Myocyte (in vitro differentiated cells): ENCODE measurements at places on chromosomes 7 and 10. TPM values are rescaled to one million over a fixed set of nuclear protein-coding genes. Genes with fewer than 3 reads are reported as not detected.

DNA sequence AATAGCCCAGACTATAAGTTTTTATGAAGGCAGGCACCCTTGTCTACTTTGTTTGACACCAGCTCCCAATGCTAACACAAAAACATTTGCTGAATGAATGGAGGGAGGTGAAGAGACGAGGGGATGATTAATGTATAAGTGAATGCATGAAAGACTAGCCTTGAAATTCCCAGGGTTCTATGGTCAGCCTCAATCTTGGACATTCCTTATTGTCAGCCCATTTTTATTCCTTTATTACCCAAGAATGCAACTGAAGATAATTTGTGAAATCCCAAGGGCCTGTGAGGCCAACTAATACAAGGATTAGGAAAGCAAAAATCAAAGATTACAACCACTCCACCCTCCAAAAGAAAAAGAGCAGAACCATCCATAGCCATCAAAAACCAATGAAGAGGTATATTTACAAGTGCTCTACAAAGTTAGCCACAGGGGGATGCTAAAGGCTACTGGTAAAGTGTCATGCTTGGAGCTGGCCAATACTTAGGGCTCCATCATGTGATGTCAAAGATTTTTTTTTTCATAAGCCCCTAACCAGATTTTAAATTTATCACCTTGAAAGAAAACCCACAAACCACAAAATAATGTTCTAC is 40.0 kb upstream of the ASAH2 start:
- DNase-seq = peak; percentile 30

- peak; percentile 19 for DNase-seq
Measured at GRCh38 chr10:15824498-15824897, 35.8 kb downstream of the MINDY3 start.

- no peak for DNase-seq
Measured at GRCh38 chr7:105497016-105497415, 25.1 kb downstream of the PUS7 start.

DNA sequence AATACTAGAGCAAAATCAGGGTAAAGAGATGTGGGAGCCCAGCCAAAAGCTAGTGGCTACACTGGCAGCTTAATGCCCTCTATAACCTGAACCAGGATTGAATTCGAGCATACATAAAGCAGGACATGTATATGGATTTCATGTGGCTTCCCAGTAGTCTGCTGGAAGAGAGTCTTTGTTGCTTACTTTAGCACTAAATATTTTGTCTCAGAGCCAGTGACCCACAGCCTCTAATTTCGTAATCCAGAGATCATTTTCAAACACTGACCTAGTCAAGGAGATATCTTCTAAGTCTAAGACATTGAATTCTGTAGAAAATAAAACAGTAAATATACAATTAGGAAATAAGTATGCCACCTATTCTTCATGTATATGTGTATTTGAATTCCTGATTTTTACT is 64.2 kb upstream of the GNAI1 start:
- peak; percentile 31 for DNase-seq

VWDE gene
- total RNA-seq = not detected in 2 replicates

SLC16A9 gene
- total RNA-seq = 0.88 and 2.1 TPM in 2 replicates

GRCh38 chr10:28849309-28849708 is 172.0 kb downstream of the BAMBI start:
- no peak for DNase-seq

DNA sequence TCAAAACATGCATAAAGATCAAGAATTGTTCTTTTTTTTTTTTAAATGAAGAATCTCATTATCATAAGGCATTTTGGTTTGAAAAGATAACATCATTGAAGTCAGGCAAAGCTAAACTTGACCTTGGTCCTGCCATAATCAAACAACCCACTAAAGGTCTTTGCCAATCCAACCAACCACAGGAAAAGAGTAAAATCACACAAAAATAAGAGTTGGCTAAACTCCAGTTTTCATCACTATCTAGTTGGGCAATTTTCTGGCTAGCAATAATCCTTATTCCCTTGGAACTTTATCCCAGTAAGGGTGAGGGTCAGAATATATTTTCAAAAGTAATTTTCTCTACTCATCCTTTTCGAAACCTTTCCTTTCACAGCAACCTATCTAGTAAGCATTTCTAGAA is 62.4 kb downstream of the HIBADH start:
- DNase-seq = peak; percentile 18

MAP3K8 gene
- 2.9 and 7.2 TPM in 2 replicates for total RNA-seq

CAMK1D gene
- 0.52 and 0.96 TPM in 2 replicates for total RNA-seq

GRCh38 chr10:115026746-115027140 is 66.4 kb upstream of the ATRNL1 start:
- no peak for DNase-seq

CXCL12 gene
- 8.1 and 9.1 TPM in 2 replicates for total RNA-seq

DNA sequence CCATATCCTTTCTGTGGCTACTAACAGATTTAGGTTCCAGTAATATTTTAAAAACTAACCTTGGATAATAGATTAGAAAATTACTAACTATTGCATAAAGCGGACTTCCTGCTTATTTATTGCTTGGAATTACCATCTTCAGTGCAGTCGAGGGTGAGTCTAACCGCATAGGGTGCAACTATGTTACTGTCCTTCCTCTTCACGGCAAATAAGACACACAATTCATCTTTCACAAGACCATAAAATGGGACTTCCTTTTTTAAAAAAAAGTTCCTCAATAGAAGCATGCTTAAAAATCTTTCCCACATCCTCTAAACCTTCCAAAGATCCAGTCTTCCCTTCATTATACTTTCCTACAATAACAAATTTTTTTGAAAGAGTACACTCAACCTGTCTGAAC is 2.1 kb downstream of the SLC25A40 start:
- no peak for DNase-seq

DNA sequence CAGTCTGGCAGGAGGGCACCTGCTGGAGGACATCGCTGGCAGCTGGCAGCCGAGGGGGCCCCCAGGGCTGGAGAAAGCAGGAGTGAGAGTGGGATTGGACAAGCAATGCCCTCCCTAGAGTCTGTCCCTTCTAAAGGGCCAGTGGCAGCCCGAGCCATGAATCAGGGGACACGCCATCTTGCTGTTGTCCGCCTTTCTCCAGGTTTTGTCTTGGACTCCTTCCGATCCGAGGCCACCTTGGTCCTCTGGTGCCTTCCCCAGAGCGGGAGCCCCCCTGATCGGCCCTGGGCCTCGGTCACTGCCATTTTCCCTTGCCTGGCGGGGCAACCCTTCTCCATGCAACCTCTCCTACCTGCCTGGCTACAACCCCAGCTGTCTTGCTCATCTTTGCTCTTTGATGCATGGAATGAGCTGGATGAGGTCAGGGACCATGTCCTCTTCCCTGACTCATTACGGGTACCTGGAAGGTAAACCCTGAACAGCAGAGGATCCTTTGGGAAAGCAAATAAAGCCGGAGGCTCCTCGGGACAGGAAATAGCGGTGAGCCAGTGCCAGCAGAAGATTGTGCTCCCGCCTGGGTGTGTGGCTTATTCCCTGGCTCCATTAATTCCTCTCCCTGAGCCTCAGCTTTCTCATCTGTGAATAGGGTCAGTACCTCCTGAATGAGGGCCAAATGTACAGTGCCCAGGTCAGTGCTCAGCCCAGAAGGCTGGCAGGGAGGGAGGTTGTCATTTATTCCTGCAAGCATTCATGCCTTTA is 112.0 kb downstream of the GRK5 start:
- DNase-seq = no peak

DNA sequence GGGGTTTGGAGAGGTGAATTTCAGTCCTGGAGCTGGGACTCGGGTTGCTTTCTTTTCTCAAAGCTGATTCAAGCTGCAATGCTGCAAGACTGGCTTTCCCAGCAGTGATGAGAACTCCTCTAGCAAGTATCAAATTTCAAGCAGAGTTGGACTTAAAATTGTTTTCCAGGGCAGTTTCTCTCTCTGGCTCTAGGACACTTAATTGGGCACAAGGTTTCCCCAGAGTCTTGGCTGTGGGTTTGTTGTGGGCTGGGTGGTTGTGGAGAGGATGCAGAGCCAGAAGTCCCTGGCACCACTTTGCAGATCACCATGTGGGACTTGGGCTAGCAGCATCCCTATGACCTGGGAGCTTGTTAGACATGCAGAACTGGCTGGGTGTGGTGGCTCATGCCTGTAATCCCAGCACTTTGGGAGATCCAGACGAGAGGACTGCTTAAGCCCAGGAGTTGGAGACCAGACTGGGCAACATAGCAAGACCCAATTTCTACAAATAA is 16.8 kb downstream of the AKR1B15 start:
- DNase-seq = peak; percentile 71

GRCh38 chr7:30395676-30396075 is 82.9 kb downstream of the NOD1 start:
- DNase-seq = no peak

DNA sequence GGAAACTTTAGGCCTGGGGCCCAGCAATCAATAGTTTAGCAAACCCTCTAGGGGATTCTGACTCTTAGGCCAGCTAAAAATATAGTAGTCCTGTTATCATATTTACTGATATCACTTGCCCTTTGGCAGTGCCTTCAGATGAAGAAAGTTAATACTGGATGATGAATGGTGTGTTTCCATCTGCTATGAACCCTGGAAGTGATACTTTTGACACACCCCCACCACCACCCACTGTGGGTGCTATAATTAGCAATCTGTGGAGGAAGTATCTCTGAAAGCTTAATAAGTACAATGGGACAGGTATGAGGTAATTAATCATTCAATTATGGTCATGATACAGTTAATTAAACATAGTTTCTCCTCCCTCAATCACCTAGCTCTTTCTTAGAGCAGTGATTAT is 90.4 kb upstream of the LRRTM3 start:
- no peak for DNase-seq

DNA sequence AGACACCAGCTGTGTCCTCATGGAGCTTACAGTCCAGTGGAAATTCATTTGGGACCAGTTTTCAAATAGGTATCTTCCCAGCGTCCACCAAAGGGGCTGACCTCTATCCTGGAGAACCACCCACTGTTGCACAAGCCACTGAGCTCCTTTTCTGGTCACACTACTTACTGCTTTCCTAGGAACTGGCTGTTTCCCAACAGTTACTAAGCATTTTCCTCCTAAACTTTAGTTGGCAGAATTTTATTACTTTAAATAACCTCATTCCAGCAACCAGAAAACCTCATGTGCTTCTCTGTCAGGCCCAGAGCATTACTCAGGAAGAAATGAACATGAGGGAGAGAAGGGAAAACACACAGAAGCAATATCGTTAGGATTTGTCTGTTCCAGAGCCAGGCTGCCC is 183.1 kb downstream of the GPAM start:
- peak; percentile 54 for DNase-seq
